GF-D8 (cell line): ENCODE measurements at places on chromosomes 6 and 20.

DNA sequence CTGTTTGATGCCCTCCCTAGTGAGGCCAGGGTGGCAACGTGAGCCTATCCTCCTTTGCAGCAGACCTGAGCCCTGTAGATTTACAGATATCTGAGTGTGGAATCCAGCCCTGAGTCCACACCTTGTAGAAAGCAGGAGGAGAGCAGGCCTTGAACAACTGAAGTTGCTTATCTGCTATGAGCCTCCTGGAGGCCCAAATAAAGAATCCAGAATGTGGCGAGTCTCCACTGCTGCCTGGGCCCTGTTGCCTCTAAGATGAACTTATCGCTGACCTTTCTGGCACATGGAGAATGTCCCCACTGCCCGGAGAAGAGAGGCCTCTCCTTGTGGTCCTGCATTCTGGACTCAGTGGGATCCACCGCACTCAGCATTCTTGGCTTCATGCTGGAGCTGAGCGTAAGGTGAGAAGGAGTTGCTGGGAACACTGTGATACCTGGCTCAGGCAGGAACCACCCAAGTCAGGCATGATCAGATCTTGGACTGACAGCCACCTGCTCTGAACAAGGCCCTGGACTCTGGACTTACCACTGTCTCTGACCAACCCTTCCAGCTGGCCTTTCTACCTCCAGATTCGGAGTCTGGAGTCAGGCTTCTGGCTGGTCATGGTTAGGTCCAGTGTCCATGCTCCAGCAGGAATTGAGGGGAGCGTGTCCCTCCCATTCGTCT is 5.8 kb upstream of the MANBAL start:
- DNase-seq: no peak

DNA sequence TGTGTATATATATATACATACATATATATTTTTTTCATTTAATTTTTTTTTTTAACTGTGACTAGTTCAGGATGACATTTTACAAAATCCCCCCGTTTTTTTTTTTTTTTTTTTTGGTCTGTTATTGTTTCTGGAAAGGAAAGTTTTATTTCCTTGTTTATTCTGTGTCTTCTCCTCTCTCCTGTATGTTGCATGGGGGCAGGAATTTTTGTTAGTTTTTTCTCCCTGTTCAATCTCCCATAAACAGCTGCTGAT is 32.4 kb upstream of the TXLNB start:
- DNase-seq: no peak

- DNase-seq: no peak
Observed at GRCh38 chr20:2799271-2799670, 1.2 kb downstream of the CPXM1 start.

- peak; percentile 10 for DNase-seq
Observed at GRCh38 chr6:14758421-14759081, 487.3 kb upstream of the JARID2 start.

DNA sequence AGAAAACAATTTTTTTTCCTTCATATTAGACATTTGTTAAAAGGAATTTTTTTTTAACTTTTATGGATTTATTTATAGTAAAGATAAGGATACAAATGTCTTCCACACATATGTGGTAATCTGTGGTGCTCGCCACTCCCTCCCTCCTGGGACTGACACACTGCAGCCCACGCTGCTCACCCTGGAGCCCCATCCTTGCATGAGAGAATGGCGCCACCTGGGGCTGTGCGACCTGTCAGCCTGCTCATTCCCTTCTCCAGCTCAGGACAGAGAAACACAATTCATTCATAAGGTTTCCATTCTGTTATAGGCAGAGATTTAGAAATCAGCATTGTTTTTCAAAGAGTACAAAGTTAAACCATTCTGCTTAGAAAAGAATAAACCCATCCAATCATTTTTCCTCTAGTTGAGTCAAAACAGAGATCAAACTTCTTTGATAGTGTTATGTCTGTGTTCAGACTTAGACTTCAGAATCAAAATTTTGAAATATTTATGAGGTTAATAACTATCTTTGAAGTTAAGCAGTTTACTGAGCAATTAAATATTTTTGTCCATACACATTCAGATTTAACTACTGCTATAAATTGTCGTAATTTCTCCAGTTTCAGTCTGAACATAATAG is 42.8 kb upstream of the DYNLRB1 start:
- DNase-seq: no peak

DNA sequence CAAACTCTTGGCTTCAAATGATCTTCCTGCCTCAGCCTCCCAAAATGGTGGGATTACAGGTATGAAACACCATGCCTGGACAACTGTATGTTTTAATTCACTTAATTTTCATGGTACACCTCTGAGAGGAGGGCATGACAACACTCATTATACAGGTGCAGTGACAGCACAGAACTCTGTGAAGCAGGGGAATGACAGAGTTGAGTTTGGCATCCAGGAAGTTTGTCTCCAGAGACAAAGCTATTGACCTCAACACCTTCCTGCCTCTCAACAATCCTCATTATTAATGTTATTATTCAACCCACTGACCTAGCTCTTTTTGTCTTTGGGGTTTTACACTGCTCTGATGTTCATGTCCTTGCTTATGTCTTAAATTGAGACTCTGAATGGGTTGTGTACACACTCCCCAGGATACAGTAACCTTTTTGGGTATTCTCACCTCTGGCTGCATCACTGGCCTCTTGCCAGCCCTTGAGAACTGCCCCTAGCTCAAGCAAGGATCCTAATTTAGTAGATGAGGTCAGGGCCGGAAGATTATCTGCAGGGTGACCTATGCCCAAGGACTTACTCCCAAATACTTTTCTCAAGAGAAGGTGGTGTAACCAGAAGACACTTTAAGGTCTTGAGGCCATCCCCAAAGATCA is 13.0 kb upstream of the IER3 start:
- DNase-seq: no peak

- DNase-seq: no peak
Observed at GRCh38 chr6:25035174-25035511, 99.4 kb upstream of the RIPOR2 start.

- DNase-seq: no peak
Observed at GRCh38 chr6:11044712-11045167, 635 bp upstream of the ELOVL2 start.

DNA sequence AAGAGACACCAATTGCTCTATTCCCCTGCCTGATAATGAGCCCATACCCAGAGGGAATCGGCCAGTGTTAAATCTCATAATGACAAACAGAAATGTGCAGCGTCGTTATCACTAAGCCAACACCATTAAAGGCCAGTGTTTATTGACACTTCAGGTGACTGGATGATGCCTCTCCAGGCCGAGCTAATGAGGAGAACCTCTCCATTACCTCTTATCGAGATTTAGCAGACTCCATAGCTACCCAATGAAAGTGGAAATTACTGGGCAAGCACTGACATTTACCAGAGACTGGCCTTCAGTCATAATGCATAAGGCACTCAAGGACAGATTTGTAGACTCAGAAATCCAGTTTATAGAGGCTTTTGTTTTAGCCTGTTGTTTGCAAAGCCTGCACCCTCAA is 669.5 kb downstream of the MAFB start:
- no peak for DNase-seq

GRCh38 chr6:110050440-110050813 is 72.3 kb downstream of the GPR6 start:
- no peak for DNase-seq

DNA sequence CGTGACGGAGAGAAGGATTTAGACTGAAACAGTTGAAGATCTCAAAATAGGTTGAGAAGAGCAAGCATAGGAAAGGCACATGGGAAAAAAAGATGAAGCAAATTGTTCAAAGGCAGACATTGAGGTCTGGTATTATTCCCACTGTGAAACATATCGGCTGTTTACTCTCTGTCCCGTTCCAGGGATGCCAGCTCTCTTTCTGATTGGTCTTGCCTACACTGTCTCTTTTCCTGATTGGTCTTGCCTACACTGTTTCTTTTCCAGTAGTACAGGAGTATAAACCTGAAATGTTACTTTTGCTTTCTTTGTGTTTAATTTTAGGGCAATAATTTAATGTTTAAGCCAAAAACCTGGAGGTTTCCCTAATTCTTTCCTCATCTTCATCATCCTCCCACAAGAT is 226.5 kb upstream of the MCHR2 start:
- DNase-seq: no peak

GRCh38 chr20:50053362-50054230 is 59.4 kb downstream of the UBE2V1 start:
- DNase-seq: no peak

DNA sequence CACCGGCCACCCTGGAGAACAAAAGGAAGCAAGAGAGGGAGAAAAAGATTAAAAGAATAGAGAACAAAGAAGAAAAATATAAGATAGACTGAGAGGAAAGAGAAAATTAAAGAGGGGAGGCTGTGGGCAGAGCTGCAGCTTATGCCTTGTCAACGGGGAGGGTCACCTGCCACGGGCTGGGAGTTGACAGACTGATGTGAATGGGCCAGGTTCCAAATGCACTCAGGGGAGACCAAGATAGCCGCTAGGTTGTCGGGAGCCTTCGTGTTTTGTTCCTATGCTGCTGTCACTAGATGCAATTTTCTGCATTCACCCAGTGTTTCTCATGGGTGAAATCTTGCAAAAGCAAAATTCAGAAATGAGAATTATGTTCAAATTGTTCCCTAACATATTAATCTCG is 119.6 kb upstream of the MTHFD1L start:
- DNase-seq: no peak

DNA sequence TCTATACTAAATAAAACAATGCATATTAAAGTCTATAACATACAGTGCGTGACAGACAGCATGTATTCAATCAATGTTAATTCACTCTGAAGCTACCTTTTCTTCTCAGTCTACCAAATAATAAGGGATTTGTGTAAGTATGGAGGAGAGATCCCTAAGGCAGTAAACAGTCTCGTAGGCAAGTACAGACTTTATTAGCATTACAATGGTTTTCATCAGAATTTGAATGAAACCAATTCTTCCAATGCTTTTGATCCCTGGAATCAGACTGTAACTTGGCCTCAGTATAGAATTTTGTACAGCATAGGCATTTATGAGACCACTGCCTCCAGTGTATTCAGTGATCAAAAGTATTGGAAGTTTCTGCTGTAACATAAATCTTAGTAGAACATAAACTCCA is 19.5 kb downstream of the LYRM4 start:
- DNase-seq: no peak

DNA sequence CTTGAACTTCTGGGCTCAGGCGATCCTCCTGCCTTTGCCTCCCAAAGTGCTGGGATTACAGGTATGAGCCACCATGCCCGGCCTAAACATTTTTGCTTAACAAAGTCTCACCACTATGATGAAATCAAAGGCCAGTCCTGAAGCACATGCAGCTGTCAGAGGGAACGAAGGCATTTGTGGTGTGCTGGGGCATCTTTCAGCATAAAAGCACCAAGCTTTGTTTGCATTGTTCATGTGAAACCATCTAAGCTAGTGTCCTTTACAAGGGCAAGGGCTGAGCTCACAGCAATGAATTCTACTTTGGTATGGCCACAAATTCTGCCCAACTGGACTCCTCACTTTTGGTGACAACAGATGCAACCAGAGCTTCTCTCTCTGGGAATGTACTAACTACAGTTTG is 66.8 kb downstream of the ZFP64 start:
- DNase-seq: no peak

GRCh38 chr6:123224077-123224476 is 228.0 kb downstream of the CLVS2 start:
- DNase-seq: no peak

- no peak for DNase-seq
Observed at GRCh38 chr6:5997420-5997987, 9.2 kb downstream of the NRN1 start.

DNA sequence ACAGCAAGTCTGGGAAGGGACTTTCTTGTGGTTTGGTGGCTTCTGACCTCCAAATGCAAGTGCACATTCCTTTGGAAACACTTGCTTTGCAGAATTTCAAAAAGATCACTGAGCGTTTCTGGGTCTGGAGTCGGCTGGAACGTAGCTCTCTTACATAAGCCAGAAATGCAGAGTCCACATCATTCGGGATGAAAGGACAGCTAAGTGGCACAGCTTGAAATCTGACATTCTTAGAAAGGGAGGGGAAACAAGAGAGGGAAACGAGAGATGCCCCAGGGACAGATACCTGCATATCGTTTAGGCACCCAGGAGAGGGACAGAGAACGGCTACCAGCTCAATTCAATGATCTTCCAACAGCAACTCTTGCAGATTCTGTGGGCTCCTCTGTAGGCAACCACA is 118.7 kb downstream of the NFATC2 start:
- no peak for DNase-seq

GRCh38 chr6:131754715-131755567 is 44.1 kb upstream of the CTAGE9 start:
- DNase-seq: no peak

DNA sequence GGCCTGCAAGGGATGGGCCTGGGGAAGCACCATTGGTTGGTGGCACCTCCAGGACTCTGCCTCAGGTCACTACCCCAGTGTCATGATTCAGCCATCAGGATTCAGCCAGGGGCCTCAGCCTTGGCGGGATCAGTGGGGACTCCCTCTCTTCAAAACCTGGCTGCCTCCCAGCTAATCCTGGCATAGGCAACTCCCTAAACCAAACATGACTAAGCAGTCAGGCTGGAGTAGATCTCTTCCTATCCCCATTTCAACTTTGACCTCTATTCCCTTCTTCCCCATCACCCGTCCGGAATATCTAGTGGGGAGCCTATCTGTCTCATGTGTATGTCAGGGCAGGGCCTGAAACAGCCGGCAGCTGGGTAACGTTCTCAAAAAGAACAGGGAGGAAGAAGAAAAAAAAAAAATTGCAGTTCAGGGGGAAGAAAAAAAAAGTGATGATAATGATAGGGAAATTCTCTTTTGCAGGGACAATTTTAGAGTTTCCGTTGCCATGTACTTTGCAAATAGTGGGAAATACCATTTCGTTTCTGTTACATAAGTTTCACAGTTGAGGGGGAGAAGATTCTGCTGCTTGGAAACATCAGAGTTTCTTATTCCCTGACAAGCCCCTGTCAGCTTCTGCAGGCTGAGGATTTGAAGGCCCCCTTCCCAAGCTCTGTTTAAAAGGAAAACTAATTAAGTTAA is 4.1 kb upstream of the PREX1 start:
- DNase-seq: peak; percentile 32

DNA sequence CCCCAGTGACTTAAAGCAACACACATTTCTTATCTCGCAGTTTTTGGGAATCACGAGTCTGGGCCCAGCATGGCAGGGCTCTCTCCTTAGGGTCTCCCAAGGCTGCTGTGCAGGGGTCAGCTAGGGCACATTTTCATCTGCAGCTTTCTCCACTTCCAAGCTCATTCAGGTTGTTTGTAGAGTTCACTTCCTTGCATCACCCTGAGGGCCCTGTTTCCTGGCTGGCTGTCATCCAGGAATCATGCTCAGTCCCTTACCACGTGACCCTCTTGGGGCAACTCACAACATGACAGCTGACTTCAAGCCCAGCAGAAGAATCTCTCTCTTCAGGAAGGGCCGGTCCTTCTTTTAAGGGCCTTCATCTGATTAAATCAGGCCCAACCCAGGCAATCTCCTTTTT is 21.3 kb downstream of the SNAP25 start:
- no peak for DNase-seq
